Vagina (tissue), 2 donors: ENCODE measurements at places on chromosomes 5 and 9.

DNA sequence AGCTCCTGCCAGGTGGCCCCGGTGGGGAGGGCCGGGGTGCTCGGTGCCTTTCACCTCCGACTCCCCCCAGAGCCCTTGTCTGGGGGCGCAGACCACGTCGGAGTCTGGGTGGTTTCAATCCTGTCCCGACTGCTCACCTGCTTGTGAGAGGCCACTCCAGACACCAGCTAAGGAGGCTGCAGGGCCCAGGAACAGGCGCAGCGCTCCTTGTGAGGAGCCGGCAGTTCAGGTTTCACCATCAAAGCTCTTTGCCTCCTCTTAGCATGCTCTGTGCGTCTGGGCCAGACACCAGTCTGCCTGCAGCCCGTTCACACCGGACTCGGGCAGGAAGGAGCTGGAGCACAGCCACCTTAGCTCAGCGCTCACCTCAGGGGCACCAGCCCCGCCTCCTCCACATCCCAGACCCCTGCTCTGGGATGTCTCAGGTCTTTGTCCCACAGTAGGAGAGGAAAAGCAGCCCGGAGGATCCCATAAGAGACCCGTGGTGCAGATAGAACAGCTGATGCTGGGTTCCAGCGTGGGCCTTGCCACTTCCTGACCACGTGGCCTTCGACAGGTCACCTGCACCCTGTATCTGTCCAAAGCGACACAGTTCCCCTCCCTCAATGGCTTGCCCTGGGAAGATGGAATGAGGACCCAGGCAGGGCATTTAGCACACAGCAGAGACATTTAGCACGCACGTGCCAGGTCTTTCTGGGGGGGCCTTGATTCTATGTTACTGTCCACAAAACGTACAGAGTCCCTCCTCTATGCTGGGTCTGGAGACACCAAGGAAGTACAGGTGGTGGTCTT lies 106.2 kb upstream of the LMX1B start:
- no peak for DNase-seq

GRCh38 chr5:107242411-107243219 lies 428.1 kb downstream of the EFNA5 start:
- no peak for DNase-seq

GRCh38 chr9:113154946-113155345 lies 4.1 kb downstream of the SLC31A2 start:
- DNase-seq = no peak

GRCh38 chr5:121497176-121497575 lies 354.5 kb upstream of the FTMT start:
- no peak for DNase-seq

- DNase-seq = no peak
These were observed 111.8 kb upstream of the APC start for GRCh38 chr5:112625689-112626438.

DNA sequence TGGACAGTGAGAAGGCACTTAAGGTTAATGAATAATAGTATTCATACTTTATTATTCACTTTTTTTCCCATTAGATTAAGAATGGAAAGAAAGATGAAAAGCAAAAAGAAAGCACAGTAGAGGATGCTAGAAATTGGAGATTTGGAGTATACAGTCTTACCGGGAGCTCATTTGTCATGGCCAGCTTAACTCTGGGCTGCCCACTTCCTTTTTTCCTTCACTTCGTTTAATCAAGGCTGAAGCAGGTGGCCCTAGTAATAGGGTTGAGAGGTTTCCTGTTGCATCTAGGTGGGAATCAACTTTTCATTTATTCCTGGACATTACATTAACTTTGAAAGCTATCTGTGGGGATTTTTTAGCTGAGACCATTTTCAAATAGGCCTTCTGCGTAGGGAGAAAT lies 57.0 kb upstream of the MEGF10 start:
- no peak for DNase-seq

DNA sequence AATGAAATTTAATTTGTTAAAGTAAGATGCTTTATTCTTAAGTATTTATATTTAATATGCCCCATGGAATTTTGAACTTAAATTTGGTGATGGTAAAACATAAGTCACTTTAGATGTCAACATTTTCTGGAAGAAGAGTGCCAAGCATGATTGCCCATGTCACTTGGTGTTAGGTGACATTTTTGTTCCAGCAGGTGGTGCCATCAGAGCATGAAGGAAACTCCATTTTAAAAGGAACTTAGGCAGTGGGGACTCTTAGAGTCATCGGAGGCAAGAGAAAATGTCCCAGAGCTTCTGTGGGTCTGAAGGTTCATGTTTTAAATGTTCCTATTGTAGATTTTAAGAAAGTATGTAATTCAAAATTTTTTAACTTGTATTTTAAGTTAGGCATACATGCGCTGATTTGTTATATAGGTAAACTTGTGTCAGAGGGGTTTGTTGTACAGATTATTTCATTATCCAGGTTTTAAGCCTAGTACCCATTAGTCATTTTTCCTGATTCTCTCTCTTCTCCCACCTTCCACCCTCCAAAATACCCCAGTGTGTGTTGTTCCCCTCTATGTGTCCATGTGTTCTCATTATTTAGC lies 789.3 kb downstream of the SEMA5A start:
- DNase-seq = no peak

DNA sequence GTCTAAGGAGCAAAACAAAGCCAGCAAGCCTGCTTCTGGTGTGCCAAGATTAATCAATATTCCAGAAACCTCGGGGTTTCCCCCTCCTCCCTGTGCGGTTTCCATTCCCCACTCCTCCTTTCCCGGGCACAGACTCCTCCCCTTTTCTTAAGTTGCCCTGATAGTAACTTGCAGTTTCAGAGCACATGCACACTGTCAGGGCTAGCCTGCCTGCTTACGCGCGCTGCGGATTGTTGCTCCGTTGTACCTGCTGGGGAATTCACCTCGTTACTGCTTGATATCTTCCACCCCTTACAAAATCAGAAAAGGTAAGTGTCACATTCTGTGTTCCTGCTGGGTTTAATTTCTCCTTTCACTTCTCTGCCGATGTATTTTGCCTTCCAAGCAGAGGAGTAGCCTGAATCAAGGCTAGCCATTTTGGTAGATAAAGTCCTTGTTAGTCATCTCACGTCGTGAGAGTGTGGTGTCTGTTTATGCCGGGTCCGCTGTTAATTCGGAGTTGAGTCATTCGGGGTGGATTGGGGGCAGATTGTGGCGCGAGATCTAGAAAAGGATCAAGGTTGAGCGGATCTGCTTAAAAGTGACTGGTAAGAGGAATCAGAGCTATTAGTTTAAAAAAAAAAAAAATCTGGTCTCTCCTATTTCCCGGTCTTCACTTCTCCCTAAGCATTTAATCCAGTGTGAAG lies at the start of gene SLC1A3:
SLC1A3 (plus strand) TSS at position 179 of the 686 bp plus-strand sequence. CDS start 1,818 bp downstream, outside the sequence.
- DNase-seq = no peak

DNA sequence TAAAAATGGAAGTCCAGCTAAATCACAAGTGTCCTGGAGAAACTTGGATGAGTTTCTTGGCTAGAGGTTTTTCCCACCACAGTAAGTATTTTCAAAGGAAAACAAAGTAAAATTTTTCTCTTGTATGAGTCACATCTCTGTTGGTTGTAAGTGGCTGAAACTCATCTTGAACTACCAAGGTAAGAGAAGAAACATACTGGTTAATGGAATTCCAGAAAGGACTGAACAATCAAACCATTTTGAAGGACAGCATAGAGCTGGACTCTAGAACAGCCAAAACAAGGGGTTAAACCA lies 102.8 kb upstream of the CDKN2B start:
- no peak for DNase-seq
